ENCODE measurements at places on chromosomes 12 and 14. TPM values are rescaled to one million over a fixed set of nuclear protein-coding genes. Genes with fewer than 3 reads are reported as not detected.

Gene ISCA2
- 39.1 TPM for total RNA-seq

DNA sequence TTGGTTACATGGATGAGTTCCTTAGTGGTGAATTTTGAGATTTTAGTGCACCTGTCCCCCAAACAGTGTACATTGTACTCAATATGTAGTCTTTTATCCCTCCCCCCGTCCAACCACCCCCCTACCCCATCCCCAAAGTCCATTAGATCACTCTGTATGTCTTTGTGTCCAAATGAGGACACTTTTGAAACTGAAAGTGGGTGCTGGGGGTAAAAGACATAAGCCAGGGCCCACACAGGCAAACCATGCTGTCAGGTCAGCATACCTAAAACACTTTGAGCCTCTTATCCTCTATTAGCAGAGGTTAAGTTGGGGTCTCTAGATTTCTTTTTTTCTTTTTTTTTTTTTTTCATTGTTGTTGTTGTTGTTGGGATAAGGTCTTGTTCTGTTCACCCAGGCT, 31.3 kb upstream of the KICS2 start:
- DNase-seq: no peak

DNA sequence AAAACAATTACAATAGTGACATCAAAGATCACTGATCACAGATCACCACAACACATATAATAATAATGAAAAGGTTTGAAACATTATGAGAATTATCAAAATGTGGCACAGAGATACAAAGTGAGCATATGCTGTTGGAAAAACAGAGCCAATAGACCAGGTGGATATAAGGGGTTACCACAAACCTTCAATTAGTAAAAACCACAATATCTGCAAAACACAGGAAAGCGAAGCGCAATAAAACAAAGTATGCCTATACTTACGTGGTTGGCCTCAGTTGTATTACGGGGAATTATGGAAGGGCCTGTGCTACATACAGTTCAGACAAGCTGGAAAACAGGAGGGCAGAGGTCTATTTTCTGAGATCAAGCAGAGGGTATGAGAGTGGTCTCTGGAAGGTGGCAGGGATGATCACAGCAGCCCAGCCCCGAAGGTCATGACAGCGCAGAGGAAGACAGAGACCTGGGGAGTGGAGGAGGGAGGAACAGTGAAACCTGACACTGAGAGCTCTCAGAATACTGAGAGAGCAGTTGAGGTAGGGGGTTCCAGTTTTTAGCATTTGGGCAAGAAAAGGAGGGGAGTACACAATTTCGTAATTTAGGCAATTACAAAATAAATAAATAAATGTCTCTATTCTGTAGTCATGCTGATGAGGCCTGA, 41.3 kb downstream of the IFNG start:
- DNase-seq: no peak

Gene CIROP
- total RNA-seq: not detected

DNA sequence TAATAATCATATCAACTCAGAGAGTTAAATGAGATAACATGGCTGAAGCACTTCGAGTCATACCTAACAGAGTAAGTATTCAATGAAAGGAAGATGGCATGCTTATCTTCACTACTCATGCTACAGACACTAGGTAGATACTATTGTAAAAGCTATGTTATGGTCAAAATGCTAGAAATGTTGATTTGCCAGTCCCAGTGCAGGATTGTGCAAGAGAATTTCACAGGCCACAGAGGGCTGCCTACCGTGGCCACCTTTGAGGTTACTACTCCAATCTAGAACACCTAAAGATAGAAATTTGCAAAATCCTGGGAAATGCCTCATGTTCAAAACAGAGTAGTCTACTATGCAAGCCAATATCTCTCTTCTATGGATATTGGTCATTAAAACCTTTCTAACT, 75.3 kb upstream of the PLEKHG7 start:
- no peak for DNase-seq

GRCh38 chr12:115240251-115240650, 556.3 kb upstream of the TBX3 start:
- DNase-seq: no peak
